ENCODE measurements at places on chromosomes 2 and 18. TPM values are rescaled to one million over a fixed set of nuclear protein-coding genes. Genes with fewer than 3 reads are reported as not detected.

- DNase-seq: no peak
Measured at GRCh38 chr18:76345901-76346300, 149.1 kb downstream of the ZNF516 start.

DNA sequence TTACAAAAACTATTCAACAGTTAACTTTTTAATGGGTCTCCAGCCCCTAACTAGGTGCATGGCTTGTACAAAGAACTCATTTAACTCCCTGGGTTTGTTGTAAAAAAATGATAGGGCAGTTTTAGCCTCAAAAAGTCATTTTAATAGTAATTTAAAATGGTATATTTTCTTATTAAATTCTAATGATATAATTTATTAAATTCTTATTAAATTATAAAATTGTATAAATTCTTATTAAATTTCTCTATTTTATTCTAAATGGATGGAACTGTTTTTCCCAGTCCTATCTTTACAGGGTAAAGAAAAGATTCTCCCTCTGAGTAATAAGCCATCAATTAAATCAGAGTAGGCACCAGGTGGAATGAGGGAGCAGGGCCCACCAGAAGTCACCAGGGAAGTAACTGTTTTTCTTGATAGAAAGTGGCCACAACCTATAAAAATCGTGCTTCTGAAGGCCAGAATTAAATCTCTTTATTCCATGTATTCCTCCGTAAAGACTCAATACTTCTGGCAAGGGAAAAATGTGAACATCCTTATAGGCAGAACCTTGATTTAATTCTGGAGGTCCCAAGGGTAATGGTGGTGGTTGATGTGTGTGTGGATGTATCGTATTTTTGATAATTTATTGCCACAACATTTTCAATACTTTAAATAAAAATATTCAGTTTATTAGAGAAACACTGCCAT lies 814 bp downstream of the FKBP7 start:
- DNase-seq: no peak

DNA sequence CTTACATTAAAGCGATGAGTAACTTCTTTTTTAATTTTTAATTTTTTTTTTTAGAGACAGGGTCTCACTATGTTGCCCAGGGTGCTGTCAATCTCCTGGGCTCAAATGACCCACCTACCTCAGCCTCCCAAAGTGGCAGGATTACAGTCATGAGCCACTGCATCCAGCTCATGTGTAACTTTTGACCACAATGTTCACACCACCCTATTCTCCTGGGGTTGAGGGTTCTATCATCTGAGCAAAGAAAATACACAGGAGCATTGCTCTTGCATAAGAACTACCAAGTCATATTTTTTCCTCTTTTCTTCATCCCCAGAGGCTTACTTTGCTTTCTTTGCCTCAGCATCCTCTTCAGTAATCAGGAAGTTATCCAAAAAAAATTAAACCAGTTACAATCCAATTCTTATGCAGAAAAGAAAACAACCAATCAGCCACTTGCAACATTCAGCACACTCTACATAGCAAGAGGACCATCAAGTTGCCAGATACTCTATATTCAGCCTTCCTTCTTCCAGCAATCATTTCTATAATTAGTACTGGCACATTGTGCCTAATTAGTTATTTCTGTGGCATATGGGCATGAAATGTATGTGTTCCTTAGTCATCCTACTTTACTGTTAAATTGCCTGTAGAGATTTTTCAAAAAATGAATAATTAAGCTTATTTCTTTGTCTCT lies 345.6 kb downstream of the AKAIN1 start:
- no peak for DNase-seq

- DNase-seq: no peak
Measured at GRCh38 chr18:63182310-63182772, 137.2 kb downstream of the BCL2 start.

- no peak for DNase-seq
Measured at GRCh38 chr2:238502088-238502810, 75.5 kb downstream of the ASB1 start.

- DNase-seq: no peak
Measured at GRCh38 chr2:96498021-96498431, 7.1 kb downstream of the NEURL3 start.

DNA sequence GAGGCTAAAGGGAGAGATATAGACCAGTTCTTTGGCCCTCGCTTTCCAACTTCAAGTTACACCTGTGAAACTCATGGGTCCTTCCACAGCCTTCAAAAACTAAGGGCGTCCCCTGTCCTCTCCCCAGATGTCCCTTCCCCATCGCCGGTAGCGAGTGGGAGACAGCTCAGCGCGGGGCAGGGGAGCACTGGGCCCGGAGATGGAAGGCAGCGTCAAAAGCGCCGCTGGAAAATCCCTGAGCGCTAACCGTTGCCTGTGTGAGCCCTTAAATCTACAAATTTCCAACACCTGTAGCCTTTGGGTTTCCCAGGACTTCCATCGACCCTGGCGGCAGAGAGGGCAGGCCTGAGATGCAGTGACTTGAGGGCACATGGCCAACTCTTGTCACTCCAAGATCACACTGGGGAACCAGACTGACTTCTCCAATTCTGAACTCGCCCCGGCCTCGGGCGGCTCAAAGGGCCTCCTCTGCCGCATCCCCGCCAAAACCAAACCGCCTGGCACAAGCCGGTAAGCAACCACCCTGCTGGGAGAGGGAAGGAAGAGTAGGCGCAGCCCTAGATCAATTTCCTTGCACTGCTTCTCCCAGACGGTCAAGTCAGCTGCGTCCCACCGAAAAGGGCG lies 879 bp upstream of the EPAS1 start:
- DNase-seq: no peak

Gene AFF3
- 0.03 TPM for total RNA-seq
